ENCODE measurements at places on chromosomes 7 and 10.

GRCh38 chr7:40804477-40805215 is 669.8 kb downstream of the SUGCT start:
- no peak for DNase-seq

- DNase-seq, result no peak
Observed at GRCh38 chr7:25389489-25390106, 161.3 kb upstream of the NPVF start.

- no peak for DNase-seq
Observed at GRCh38 chr10:35211390-35211789, 84.7 kb downstream of the CREM start.

DNA sequence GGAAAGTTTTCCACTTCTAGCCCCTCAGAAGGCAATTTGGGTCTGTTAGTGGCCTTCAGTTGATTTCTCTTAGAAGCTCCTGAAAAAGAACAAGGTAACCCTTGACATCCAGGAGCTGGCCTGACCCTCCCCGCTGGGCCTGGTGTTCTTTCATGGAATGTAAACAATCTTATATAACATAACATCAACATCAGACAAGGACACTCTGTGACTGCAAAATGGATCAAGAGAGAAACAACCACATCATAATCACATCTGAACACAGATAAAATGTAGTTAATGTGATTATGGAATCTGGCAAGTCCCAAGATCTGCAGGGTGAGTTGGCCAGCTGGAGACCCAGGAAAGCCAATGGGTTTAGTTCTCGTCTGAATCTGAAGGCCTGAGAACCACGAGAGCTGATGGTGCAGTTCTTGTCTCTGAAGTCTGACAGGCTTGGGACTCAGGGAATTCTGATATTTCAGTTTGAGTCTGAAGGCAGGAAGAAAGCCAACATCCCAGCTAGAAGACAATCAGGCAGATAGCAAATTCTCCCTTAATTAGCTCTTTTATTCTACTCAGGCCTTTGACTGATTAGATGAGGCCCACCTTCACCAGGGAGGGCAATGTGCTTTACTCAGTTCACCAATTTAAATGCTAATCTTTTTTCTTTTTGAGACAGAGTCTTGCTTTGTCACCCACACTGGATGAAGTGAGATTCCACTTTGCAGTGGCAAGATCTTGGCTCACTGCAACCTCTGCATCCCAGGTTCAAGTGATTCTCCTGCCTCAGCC is 91.4 kb upstream of the NAMPT start:
- no peak for DNase-seq

- DNase-seq, result peak; percentile 3
Observed at GRCh38 chr10:43257347-43258210, 9.3 kb downstream of the RASGEF1A start.

DNA sequence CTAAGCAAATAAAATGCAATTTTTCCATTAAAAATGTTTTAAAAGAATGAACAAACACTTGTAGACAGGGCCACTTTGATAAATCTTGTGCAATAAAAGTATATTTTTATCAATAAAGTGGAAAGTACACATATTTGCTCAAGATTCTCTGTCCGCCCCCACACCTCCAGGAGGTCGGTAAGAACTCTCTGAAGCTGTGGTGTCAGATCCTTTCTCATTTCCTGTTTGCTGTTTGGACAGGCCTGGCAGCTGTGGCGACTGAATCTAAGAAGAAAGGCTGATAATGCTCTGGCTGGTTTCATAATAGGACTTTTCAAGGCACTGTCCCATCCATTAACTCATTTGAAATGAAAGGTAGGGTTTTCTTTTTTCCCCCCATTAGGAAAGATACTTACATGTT is 15.3 kb upstream of the ASB4 start:
- no peak for DNase-seq

DNA sequence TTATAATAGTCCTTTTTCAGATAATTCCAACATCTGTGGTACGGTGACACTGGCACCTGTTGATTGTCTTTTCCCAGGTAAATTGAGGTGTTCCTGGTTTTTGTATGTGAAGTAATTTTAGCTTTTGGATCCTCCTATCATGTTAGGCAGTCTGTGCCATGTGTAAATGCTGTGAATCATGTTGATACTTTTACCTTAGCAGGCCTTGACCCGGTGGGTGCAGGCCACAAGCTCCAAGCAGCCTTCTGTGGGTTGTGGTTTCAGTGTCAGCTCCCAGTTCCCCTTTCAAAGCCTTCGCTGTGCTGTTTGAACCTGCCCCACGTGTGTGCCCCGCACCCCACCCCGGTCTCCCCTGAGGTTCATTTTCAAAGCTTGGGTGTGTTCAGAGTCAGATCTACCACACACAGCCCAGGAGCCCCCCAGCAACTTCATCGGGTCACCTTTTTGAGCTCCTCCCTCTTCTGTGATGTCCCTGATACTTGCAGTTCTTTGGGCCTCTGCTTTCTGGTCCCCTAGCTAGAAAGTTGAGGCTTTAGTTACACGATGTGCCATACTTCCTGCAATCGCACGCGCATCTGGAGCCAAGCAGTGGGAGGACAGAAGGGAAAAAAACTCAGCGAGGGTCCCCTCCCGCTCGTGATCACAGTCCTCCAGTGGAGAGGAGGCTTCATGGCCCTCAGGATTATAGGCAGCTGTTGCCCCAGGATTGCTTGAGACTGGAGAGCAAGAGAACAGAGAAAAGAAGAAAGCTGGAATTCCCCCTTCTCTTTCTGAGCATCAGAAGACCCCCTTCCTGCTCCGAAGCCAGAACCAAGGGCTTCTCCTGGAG is 8.7 kb upstream of the BHLHA15 start:
- no peak for DNase-seq

GRCh38 chr7:47358357-47358756 is 223.6 kb downstream of the TNS3 start:
- DNase-seq, result no peak

GRCh38 chr7:28144266-28144665 is 36.3 kb downstream of the JAZF1 start:
- DNase-seq, result no peak

Measured in omental fat pad (tissue), 4 donors.